ENCODE measurements at places on chromosomes 2 and 18.

DNA sequence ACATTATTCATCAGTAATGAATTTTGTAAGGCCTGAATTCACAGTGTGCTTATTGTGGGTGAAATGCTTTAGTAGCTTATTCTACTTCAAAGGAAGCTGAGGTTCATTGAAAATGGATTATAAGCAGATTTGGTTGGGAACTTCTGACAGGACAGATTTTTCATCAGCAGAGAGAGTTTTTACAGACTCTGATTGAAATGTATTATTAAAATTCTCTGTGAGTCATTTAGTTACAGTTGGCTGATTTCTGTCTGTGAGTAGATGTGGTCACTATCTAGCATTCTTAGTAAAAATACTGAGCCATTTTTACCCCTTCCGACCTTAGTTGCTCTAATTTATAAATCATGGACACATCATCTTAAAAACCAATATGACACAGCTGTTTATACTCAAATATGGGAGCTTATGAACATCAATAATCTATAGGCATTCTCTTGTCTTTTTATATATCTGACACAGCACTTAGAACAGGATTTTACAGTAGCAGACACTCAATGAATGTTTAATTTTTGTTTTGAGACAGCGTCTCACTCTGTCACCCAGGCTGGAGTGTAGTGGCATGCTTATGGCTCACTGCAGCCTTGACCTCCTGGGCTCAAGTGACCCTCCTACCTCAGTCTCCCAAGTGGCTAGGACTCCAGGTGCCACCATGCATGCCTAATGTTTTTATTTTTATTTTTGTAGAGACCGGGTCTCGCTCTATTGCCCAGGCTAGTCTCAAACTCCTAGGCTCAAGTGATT, 239.6 kb downstream of the BABAM2 start:
- DNase-seq, result no peak

- no peak for DNase-seq
Observed at GRCh38 chr2:42736598-42737322, 27.2 kb downstream of the OXER1 start.

GRCh38 chr2:128636802-128637147, 318.1 kb upstream of the HS6ST1 start:
- DNase-seq, result no peak

DNA sequence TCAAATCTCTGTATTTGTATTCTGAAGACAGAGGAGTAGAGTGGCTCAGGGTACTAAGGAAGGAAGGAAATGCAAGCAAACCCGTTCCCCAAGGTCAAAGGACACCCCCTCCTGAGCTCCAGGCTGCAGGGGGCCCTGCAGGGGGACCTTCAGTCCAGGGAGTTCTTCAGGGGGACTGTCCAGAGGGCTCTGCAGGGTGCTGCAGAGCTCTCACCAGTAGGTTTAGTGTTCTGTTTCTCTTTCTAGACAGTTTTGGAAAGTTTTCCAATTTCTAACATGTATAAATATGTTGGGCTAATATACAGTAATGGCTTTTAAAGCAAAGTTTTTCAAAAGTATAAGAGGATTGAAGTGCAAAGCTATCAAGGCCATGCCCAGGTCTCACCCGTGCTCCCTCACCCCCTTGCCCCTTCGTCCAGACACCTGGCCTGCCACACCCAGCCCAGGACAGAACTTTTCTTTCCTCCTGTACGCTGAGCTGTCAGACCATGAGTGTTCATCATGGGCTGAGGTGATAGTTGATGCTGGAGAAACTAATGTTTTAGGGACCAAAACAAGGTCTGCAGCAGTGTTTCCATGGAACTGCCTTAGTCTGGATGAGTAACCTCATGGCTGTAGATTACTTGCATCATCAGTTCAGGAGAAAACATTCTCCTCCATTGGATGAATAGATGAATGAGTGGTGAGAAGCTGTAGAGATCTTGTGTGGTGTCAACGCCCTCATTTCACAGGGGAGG, 134.2 kb downstream of the GLI2 start:
- DNase-seq, result no peak
